ENCODE measurements at places on chromosomes 5 and 9.

GRCh38 chr9:124248066-124248465 lies 9.7 kb upstream of the NEK6 start:
- no peak for DNase-seq

DNA sequence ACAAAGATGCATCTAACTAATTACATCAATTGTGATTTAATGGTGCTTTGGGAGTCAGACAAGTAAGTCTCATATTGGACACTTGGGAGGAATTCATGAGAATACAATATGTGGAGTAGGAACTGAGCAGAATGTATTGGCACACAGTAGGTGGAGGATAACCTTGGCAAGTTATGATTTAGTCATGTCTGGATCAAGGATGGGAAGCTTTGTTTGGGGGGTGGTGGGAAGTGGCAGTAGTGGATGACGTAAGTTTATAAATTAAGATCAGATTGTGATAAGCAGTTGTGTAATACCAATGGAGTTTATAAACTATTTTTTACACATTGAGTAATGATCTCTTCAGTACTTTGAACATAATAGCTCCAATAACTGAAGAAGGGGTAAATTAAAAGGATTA lies 67.0 kb downstream of the SGCD start:
- no peak for DNase-seq

- DNase-seq: no peak
Measured at GRCh38 chr5:170121321-170121720, 15.6 kb downstream of the FOXI1 start.

DNA sequence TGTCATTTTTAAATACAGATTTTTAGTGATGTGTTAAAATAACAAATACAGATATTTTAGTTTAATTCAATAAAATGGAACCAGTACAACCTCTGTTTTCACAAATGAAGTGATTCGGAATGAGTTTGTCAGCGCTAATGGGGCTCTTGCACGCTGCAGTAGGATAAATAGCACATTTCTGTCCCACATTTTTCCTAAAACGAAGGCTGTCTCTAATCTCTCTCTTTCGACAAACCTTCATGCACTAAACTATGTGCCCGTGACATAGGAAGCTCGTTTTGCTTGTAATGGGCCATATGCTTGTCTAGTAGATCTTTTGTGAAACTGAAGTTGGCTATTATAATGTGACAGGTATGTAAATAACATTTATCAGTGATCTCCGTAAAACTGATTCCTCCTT lies 100.5 kb downstream of the INIP start:
- DNase-seq: no peak

DNA sequence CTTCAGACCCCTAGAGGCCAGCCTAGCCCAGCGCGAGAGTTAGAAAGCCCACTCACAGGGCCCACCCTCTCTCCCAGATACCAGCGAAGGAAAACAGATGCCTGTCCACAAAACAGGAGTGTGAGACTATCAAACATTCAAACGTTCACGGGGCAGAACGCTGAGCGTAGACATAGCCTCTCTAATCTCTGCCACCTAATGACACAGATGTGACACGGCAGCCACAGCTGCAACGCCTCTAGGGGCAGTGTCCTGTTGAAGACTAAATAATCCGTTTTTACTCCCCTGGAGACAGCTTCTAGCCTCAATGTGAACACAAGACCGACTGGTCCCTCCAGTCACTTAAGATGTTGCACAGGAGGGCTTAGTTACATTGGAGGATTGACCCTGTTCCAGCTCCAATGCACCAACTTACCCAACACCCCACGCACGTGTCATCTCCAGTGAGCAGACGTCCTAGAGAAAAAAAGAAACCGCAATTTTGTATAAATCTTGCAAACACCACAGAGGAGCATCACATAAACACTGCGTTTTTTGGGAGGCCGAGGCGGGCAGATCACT lies 14.3 kb downstream of the DIPK1B start:
- peak; percentile 79 for DNase-seq

- DNase-seq: no peak
Measured at GRCh38 chr5:101534491-101535110, 631.5 kb upstream of the ST8SIA4 start.

DNA sequence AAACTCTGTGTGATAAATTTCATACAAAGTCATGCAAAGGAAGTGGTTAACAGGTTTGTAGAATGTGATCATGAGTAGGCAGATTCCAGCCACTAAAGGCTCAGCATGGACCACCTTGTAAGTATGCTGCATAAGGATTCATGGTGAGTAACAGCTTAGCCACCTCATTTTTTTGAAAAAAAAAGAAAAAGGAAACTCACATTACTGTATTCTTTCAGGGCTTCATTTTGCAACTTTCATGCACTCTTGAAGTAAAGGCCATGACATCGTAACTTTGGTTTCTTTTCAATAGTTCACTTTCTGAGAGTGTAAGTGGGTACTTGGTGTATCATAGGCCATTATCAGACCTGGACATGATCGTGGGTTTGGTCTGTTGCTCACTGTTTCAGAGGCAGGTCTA lies 175.1 kb downstream of the PCSK1 start:
- no peak for DNase-seq

- DNase-seq: no peak
Measured at GRCh38 chr5:75214928-75215327, 21.8 kb downstream of the ANKRD31 start.

GRCh38 chr5:145479857-145480256 lies 355.3 kb downstream of the PRELID2 start:
- no peak for DNase-seq

- peak; percentile 5 for DNase-seq
Measured at GRCh38 chr5:80254767-80255430, 949 bp downstream of the SERINC5 start.

DNA sequence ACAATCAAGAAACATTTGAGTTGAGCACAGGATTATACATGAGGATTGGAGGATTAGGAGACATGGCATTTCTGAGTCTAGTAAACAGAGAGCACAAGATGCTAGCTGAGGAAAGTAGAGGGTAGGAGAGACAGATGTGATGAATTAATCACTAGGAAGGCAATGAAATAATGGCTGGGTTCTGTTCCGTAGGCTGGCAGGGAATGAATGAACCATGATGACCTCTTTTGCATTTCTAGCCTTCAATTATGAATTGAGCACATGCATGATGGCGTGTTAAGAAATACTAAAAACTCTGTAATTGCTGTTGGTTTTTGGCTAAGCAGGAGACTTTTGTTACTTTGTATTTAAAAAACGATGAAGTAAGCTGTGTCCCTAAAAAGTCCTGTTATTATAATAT lies 420.0 kb upstream of the TLE4 start:
- DNase-seq: no peak

- no peak for DNase-seq
Measured at GRCh38 chr5:115413651-115414050, 117.2 kb upstream of the CCDC112 start.

- DNase-seq: no peak
Measured at GRCh38 chr9:138095813-138096518, 218.4 kb downstream of the CACNA1B start.

- DNase-seq: no peak
Measured at GRCh38 chr9:133980864-133981588, 11.1 kb downstream of the VAV2 start.

DNA sequence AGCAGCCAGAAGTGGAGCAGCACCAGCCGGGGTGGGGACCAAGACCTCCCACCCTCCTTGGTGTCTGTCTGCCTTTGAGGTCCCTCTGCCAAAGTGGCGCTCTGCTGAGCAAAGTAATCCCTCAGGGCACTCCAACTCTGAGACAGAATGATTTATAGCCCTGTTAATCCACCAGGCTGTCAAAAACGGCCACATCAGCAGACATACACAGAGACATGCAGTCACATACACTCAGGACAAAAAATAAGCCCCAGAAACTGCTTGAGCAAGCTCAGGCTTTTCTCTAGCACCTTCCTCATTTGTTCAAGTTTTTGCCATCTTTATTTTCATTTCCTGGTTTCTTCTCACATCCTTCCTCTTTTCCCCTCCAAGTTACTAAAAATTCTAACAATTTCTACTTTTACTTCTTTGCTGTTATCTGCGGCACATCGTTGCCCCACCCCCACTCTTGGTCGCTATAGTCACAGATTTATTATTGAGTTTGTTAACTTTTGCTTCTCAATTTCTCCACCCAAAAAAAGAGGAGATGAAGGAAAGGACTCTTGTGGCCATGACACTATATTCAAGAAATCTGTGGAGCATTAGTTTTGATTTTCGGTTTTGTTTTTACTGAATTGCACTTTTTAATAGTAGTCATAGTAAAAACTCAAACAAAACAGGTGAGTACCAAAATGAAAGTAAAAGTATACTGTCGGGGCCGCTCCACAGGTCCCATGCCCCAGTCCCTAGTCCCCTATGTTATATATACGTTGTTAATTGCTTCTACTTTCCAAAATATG lies 17.4 kb upstream of the ADRB2 start:
- peak; percentile 68 for DNase-seq

DNA sequence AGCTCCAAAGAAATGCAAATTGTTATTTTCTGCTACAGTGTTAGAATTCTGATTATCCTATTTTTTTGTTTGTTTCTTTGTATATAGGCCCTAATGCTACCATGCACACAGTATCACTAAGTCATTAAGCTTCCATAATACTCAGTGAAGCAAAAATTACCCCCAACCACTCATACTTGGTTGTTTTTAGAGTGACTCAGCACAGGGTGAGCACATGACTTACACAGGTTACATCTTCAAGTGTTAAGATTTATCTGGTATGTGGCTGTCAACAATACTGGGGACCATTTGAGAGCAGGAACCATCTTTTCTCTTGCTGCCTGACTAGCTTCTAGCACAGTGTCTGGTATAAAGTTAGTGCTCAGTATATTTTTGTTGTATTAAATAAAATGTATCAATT lies 255.8 kb upstream of the SLC24A2 start:
- DNase-seq: no peak

DNA sequence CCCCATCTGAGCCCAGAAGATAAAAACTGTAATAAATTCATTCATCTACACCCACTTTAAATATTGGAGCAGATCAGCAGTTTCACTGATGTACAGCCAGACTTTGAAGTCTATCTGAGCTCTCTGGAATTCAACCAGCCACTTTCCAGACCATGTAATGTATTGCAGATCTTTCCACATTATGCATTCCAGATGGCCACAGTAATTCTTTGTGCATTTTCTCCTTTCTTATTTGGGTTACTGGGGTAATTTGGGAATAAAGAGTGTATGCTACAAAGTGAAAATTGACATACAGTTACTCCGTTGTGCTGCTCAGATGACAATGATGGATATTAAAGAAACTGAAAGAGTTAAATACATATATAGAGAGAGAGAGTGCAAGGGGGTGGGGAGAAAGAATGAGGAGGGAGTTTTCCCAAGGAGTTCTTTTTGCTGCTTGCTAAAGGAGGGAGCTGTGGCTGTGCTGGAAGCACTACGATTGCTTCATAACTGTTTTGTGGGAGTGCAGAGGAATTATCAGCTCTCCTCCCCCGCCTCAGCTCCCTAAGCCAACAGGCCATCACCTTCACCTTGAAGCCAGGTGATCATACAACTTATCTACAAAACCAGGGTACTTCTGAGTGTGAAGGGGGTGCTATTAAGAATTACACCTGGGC lies 152.8 kb downstream of the GAS1 start:
- DNase-seq: no peak

DNA sequence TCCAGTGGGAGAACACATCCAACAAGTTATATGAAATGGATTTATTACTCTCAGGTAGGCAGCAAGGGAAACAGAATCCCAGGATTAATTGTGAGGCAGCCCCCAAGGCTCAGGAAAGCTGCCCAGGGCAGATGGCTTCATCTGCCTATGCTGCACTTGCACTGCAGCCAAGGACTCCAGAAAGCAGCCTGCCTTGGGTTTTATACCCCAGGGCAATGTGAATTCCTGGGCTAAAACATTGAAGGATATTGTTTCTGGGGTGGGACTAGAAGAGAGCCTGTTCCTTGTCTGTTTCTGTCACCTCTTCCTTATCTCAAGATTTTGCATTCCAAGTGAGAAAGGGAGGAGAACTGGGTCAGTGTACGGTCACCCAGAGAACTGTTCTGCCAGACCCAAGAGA lies 8.8 kb upstream of the CCL27 start:
- DNase-seq: no peak

- no peak for DNase-seq
Measured at GRCh38 chr9:98006127-98006796, 23.1 kb downstream of the ANP32B start.

GRCh38 chr9:99253772-99254431 lies 31.8 kb downstream of the SEC61B start:
- peak; percentile 94 for DNase-seq

DNA sequence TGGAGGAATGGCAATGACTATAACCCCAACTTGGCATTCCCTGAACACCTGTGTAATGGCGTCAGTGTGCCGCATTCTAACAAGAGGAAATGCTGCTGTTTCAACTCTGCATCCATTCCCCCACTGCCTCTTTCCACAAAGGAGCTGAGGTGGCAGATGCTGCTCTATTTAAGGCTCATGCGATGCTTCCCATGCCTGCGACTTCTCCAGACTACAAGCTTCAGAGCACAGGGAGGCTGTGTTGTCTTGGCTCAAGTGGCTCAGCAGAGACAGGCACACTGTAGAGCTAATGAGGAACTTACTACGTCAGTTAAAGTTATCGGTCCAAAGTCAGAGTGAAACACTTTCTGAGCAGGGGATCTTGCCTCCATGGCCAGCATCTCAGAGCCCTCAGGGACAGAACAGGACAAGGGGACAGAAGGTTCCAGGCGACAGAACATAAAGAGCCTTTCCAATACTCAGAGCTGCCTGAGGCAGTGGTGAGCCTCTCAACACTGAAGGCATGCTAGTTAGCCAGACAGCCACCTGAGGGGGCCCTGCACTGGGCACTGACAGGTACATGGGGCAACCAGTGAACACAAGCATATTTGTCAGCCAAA lies 21.8 kb downstream of the TNIP1 start:
- no peak for DNase-seq

- no peak for DNase-seq
Measured at GRCh38 chr9:76321195-76321828, 72.9 kb downstream of the RFK start.

DNA sequence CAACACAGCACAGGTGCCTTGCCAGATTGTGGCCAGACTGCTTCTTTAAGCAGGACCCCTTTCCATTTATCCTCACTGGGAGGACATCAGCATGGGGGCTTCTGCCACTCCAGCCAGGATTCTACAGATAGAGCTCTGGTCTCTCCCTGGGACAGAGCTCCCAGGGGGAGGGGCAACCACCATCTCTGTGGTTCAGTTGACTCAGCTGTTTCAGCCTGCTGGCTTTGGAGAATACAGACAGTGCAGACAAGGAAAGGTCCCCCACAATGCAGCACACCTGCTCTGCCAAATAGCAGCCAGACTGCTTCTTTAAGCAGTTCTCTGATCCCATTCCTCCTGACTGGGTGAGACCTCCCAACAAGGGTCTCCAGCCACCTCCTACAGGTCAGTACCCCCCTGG lies 132.8 kb downstream of the OR2K2 start:
- DNase-seq: no peak

- peak; percentile 77 for DNase-seq
Measured at GRCh38 chr9:20884985-20885593, 146.4 kb downstream of the HACD4 start.

GRCh38 chr9:98254228-98255060 lies 1.0 kb downstream of the TBC1D2 start:
- DNase-seq: no peak

DNA sequence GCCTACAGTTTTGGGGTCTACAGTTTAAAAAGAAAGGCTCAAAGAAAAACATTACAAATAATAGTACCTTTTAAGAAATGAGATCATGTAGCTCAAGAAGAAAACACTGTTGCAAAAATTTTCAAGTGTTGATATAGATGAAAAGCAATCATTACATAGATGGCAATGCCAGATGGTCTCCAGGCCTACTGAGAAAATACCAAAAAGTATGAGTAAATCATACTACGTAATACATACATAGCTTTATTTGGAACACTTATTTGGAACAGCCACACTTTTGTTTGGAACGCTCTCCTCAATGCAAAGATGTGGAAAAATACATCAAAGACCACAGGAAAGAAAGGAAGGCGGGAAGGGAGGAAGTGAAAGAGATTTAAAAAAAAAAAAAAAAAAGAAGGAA lies 44.1 kb downstream of the MARCHF11 start:
- DNase-seq: no peak

Measured in GM12865 (cell line).